ENCODE measurements at places on chromosomes 6 and 20. TPM values are rescaled to one million over a fixed set of nuclear protein-coding genes. Genes with fewer than 3 reads are reported as not detected.

GRCh38 chr20:58389324-58389967 lies 417 bp downstream of the VAPB start:
- peak; percentile 82 for DNase-seq

- DNase-seq: no peak
Observed at GRCh38 chr20:63657260-63657936, 714 bp upstream of the RTEL1 start.

DNA sequence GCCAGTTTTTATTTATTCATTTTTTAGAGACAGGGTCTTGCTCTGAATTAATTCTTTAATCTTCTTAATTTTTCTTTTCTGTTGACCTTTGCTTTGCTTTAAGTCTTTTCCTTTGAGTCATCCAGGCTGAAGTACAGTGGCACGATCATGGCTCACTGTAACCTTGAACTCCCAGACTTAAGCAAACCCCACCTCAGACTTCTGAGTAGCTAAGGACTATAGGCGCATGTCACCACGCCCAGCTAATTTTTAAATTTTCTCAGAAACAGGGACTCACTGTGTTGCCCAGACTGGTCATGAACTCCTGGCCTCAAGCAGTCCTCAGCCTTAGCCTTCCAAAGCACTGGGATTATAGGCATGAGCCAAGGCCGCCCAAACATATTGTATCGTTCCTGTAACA lies 71.3 kb upstream of the GNRH2 start:
- no peak for DNase-seq

DNA sequence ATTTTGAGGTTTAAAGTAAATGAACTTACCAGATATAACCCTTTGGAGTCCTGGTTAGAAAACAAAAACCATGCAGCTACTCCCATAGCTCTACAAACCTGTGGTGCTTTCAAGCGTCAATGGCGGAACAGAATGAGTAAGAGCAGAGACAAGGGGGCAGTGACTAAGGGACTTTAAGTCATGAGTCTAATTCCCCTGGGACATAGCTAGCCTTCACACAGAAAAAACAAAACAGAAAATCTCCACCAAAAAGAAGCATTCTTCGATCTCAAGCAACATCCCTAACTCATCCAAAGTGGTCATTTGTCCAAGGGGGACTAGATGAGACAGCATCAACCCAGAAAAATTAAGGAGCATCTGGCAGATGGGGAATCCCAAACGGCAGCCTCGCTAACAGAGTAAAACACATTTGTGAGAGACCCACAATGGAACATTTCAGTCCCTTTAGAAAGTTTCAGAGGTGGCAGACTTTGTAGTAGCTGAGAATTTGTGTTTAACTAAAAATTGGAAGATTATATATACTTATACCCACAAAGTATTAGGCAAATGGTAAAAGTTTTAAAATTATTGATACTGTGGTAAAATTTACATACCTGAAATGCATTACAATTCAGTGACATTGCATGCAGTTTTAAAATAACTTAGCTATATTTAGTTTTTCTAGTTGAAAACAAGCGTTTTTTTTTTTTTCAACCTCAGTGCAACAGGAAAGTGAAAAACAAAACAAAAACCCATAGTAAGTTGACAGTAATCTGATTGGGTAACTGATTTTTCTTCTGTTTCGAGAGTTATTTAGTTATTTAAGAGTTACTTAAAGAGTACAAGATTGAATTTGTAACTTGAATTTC lies 67.5 kb downstream of the KCNQ5 start:
- DNase-seq: no peak

- DNase-seq: no peak
Observed at GRCh38 chr6:82385102-82385501, 21.5 kb downstream of the TPBG start.

DNA sequence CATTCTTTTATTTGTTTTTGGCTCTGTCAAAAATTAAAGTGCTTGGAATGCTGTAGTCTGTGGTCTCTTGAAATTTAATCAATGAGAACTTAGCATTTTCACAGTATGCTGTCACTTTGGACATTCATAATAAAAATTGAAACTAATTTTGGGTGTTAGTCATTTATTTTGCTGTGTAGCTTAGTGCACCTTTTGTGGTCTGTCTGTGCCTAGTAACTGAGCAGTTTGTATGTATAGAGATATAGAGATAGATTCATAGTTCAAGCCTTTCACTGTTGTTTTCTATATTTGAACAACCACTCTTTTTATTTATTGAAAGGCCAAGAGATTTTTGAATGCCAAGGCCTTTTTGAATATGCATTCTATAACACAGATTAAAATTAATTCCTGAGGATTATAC lies 86.4 kb upstream of the TIAM2 start:
- DNase-seq: no peak

- no peak for DNase-seq
Observed at GRCh38 chr6:136742125-136742524, 50.2 kb downstream of the MAP3K5 start.

- no peak for DNase-seq
Observed at GRCh38 chr6:35922139-35922554, 1.2 kb upstream of the SRPK1 start.

DNA sequence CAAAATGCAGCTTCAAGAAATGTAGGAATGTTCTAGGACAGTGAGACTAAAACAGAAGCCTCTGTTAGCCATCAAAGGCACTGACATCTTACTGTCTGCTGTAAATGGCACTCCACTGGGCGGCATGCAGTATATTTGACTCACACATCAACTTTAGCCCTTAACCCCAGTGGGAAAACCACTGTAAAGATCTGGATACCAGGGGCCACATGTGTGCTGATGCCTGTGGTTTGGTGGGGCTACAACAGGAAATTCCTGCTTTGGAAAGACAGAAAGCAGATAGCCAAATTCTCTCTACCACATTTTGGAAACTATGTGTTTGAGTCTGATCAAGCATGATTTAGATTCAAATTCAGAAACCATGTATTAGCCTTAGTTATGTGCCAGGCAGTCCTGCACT lies 4.3 kb downstream of the PFDN4 start:
- DNase-seq: no peak

GRCh38 chr6:37669306-37669705 lies 28.4 kb downstream of the MDGA1 start:
- DNase-seq: no peak

- DNase-seq: no peak
Observed at GRCh38 chr20:63734946-63735858, 1.3 kb upstream of the LIME1 start.

DNA sequence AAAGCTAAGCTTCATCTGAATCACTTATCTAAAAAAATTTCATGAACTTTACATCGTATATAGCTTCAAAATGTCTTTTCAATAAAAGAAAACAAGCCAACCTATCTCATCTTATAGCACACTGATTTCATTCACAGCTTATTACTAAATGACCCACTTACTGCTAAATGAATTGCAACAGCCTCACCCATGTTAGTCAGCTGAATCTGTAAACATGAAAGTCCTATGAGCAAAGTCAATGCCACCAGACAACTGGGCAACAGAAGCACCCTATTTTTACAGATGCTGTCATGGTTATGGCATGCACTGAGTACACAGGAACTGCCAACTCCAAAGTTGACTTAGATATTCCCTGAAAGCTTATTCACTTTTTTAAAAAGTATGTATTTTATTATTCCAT lies 41.2 kb upstream of the DST start:
- no peak for DNase-seq

DNA sequence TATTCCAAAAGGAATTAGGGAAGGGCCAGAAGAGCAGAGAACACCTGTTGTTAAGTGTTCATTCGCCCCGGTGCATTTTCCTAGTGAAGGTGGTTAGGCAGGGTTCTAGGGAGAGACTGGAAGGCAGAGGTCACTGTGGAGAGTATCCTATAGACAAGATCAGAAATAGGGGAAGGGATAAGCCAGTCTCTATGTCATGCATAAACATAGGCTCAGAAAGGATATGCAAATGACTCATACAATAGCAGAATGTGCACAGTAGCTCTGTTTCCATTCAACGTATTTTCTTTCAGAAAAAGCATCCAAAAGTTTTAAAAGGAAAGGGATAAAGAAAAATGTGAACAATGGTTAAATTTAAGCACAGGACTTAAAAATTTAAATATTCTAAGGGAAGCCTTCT lies 47.4 kb downstream of the BMP6 start:
- no peak for DNase-seq

DNA sequence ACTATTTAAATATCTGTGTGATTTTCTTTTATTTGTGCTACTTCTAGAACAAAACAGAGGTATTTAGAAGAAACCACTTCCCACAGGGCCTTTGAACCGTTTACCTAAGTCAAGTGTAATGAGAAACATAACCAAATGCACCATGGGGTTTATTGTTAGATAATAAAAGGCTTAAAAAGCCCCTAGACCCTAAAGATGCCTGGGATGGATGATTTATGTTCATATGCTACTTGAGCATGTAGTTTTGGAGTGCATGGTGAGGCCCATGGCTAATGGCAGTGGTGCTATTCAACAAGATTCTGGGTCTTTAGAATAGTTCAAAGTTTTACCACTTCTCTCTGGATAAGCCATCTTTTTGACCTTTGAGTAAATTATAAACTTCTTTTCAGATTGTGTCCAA lies 65.9 kb downstream of the MTHFD1L start:
- no peak for DNase-seq

- no peak for DNase-seq
Observed at GRCh38 chr20:15862178-15862577, 711.1 kb downstream of the KIF16B start.

GRCh38 chr6:145808239-145808638 lies 6.4 kb downstream of the FBXO30 start:
- no peak for DNase-seq

- DNase-seq: peak; percentile 73
Observed at GRCh38 chr6:15065261-15065989, 180.4 kb upstream of the JARID2 start.

DNA sequence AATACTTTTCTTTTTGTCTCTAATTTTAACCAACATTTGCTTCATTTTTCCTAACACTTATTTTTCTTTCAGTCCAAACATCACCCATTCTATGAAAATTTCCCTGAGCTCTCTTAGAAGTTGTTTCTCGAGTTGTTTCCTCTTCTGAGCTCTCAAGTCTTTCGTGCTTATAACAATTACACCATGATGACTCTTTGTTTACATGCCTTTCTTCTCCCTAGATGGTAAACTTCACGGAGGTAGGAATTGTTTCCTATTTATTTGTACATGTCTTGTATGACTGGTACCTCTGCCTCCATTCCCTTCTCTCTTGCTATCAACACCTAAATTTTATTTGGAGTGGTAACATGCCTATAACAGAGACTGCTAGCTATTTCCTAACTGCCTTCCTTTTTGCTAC lies 6.4 kb downstream of the BLOC1S5 start:
- DNase-seq: no peak

DNA sequence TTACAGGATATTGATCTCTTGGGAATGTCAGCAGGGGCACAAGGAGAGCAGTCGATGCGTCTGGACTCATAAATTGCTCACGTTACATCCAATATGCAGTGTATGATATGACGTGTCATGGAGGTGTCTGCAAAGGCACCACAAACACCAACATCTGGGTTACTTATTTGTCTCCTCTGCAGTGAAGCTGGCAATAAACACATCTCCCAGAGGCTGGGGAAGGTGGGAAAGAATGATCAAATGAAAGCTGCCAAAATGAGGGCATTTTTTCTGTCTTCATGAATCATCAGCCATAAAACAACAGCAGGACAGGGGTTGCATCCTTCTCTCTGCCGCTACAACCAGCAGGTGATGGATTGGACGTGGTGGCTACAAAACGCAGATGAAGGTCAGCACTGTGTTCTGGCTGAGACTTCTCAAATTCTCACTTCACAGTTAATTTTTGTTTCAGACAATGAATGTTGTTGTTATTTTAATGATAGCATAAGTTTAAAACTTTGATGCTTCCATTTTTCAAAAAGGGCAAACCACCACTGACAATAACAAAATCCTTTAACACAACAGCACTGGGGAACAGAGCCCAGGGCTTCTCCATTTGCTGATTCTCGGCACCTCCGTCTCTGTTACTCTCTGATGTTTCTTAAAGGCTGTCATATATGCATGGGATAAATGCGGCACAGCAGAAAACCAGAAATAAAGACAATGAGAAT lies 47.5 kb downstream of the ERMARD start:
- no peak for DNase-seq

GRCh38 chr6:21383450-21384085 lies 210.0 kb upstream of the SOX4 start:
- DNase-seq: no peak

GRCh38 chr6:116695401-116695800 lies 14.4 kb downstream of the KPNA5 start:
- DNase-seq: no peak

DNA sequence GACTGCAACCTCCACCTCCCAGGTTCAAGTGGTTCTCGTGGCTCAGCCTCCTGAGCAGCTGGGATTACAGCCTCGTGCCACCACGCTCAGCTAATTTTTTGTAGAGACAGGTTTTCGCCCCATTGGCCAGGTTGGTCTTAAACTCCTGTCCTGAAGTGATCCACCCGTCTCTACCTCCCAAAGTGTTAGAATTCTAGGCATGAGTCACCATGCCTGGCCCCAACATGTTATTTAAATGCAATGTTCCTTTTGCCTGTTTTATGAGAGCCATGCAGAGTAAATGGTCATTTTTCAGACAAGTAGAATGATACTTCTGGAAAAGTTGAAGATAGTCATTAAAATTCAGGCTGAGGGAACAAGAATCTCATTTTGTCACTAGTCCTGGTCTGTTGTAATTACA lies 43.8 kb upstream of the RPS6KA2 start:
- no peak for DNase-seq

GRCh38 chr6:123064038-123064437 lies 68.0 kb downstream of the CLVS2 start:
- no peak for DNase-seq

GRCh38 chr6:128250370-128251070 lies 269.9 kb downstream of the PTPRK start:
- no peak for DNase-seq

Gene CLIC5
- 0.19 TPM for polyA plus RNA-seq

Gene TUBB1
- polyA plus RNA-seq: 0.12 TPM

Gene HRH3
- not detected for polyA plus RNA-seq

Gene B3GALT4
- 11.5 TPM for polyA plus RNA-seq

Gene TREML1
- polyA plus RNA-seq: not detected

Gene PRR18
- polyA plus RNA-seq: not detected

Gene PPP1R16B
- polyA plus RNA-seq: 1.5 TPM

Gene HFE
- 1.5 TPM for polyA plus RNA-seq

Gene IRF4
- 0.56 TPM for polyA plus RNA-seq

Measured in stomach (tissue), 19 donors.